ENCODE measurements at places on chromosomes 3 and 15.

DNA sequence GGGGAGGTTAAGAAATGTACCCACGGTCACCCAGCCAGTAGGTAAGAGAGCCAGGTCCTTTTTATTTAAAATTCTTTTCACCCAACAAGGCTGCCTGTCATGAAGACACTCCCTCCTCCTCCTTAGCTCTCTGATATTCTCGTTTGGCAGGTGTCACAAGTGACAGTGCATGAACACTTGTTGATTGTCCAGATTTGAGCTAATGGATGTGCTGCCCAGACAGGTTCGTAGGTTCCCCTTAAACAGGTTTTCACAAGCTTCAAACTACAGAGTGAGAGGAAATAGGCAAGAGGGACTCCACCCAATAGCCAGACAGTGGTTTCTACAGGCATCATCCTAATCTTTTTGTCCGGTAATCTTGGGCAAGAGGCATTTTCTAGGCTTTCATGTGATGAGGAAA, 32.2 kb downstream of the ATP13A4 start:
- no peak for DNase-seq

GRCh38 chr3:122576174-122576940, 1.1 kb upstream of the PARP15 start:
- no peak for DNase-seq

DNA sequence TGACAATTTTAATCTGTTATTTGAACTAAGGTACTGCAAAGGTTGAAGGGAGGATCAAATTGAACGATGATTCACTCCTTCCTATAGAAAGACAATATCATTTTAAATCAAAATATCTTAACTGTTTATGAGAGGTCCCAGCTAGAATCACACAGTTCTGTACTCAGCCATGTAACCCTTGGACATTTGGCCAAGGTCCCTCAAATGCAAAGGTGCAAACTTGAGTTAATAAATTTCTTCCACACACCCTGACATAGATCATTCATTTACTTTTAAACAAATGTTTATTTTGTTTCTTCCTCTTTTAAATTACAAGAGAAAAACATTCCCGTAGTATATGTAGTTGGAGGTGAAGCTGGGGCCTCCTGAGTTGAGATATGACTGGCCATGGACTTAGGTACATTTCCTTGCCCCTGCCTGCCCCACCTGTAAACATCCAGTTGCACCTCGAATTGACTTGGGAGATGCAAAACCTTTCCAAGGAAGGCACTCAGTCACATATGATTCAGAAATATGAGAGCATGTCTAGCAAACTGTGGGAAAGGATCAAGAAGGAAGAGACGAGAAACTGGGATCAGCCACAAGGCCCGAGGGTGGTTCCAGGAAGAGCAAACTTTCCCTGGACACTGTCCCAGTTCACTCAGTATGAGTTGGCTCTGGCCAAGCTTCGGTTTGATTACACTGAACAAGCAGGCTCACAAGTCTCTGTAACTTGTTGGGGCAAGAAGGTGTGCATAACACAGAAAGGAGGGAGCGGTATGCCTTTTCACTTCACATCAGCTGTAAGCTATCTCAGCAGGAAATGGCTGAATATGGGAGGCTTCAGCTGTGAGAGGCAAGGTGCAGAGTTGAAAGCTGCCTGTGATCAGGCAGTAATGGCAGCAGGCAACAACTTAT, 6.7 kb downstream of the TNFSF10 start:
- DNase-seq: no peak

- DNase-seq: no peak
Measured at GRCh38 chr15:35693286-35693685, 147.3 kb upstream of the DPH6 start.

DNA sequence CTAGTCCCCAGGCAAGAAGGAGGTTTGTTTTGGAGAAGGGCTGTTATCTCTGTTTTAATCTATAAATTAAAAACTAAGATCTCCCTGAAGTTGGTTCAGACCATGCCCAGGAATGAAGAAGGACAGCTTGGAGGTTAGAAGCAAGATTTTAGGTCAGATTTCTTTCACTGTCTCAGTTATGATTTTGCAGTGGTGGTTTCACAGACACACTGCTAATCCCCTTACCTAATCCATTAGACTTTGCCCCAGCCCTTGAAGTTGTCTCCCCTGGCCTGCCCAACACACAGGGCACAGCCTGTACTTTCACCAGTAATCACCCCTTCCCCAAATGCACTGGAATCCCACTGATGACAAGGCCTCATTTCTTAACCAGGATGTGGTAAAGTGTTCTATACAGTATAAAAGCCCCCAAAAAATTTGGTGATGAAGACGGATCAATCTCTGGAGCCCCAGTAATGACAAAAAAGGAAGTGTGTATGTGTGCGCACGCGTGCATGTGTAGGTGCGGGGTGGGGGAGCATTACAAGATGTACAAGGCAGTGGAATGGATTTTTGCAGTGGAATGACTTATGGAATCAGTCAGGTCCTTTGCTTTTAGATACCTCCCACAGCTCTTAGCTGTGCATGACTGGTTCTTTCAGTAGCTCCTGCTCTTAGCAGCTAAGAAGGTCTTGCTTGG, 73.1 kb upstream of the TERB2 start:
- no peak for DNase-seq

GRCh38 chr3:175608356-175608755, 749.2 kb downstream of the NAALADL2 start:
- no peak for DNase-seq

DNA sequence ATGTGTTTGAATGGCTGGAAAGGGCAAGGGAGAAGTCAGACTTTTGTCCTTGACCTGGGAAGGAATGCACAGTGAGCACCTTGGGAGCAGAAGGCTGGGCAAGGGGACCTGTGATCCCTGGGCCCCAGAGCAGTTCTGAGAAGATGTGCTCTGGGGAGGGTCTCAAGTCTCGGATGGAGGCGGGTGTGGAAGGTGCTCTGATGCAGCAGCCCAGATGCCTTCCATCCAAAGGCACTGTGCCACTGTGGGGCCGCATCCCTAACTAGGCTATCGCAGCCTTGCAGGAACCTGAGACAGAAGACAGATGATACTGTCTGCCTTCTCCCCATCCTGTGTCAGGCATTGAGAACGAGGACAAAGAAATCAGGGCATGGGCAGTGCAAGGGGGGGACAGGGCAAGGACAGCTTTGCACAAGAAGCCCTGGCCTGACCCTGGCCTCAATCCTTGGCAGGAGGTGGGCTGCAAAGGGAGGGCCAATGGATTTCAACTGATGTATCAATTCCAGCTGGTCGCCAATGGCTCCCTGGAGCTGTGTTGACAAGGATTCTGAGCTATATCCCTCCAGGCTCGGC, 14.6 kb upstream of the PRKCD start:
- no peak for DNase-seq

DNA sequence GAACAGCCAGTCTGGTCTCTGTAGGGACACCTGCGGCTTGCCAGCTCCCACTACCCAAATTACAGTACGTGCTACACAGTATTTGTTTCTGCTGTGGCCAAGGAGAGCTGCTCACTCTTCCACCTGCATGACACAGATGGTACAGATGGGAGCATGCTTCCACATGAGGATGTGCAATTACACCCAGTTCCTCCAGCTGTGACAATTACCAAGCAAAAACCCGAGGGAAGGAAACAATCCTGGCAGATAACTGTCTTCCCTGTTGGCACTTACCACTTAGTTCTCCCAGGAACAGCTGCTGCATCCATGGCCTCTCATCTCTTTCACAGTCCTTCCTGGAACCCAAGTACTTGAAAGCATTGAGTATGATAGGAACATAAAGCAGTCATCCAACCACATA, 34.4 kb downstream of the DET1 start:
- DNase-seq: no peak

DNA sequence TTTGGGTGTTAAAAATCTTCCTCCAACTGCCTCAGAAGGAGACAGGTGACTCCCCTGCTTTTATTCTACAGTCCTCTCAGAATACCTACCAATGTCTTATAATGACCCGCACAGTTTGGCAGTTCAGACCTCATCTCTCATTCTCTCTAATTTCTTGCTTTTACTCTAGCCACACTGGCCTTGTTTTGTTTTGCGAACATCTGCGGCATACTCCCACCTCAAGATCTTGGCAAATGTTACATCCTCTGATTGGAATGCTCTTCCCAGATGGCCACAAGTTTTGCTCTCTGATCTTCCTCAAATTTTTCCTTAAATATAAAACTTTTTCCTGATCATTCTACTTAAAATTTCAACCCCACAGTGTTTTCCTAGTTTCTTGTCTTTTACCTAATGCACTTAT, 94.1 kb downstream of the PLSCR2 start:
- no peak for DNase-seq

- DNase-seq: no peak
Measured at GRCh38 chr3:41652931-41653330, 309.0 kb downstream of the ULK4 start.

GRCh38 chr3:186882150-186882524, 39.6 kb downstream of the ADIPOQ start:
- no peak for DNase-seq

- DNase-seq: no peak
Measured at GRCh38 chr15:69897061-69897460, 200.7 kb downstream of the TLE3 start.

GRCh38 chr3:17336291-17336690, 406.1 kb downstream of the TBC1D5 start:
- no peak for DNase-seq

DNA sequence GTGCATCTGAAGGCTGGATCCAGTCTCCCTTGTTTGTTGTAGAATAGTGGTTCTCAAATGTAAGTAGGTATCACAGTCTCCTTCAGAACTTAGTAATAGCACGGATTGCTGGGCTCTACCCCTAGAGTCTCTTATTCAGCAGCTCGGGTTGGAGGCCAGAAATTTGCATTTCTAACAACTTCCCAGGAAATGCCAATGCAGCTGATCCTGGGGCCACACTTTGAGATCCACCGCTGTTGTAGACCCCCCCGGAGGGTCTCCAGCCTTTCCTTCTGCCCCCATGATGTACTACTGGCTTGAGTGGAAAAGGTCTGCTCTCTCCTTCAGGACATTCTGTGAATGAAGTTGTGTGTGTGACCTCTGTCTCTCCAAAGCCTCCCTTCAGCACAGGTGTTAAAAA, 153.8 kb upstream of the CTNNB1 start:
- DNase-seq: no peak

DNA sequence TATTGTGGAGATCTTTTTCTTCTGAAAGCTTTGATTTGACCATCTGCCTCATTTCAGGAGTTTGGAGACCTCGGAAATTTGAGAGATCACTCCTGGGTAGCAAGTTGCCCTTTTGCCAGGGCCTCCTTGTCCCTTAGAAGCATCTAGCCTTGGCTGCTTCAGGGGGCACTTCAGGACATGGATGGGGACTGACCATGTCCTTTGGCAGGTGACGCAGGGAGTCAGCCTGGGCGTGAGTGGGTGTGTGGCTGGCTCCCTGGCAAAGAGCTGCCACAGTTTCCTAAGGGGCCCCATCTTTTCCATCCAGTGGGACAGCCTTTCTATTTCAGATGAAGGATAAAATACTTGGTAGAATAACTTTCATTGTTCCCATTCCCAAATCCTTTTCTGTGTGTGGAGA, 27.6 kb downstream of the EEFSEC start:
- DNase-seq: no peak

DNA sequence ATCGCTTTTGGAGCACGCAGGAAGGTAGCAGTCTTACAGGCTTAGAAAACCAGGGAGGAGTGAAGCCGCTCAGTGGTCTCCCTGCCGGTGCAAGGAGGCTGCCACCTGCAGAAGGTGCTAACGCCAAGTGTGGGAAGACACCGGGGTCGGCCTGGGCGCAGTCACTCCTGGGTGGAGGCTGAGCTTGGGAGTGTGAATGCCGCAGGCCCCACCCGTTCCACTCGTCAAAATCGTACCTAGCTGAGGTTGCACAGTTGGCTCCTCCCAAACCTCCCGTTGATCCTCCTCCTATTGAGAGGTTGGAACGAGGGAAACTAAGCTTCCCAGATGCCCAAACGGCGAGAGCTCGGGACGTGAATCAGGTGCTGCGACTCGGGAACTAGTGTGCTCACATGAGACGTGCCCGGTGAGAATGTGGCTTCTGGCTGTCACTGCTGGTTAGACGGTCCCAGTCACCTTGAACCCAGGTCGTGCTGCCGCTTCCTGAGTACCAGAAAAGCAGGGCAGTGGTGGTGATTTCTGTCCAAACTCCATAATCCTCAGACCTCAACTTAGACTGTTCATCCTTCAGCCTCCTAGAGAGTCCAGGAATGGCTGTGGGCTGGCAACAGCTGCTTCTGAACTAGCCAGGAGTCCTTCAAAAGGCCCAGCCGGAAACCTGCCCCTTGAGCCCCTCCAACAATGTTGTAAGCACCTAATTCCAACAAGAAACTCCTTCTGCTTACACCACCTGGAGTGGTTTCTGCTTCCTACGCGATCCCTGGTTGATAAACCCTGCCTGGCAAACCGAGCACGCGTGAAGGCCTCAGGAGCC, 156.0 kb downstream of the XXYLT1 start:
- DNase-seq: peak; percentile 55

- DNase-seq: no peak
Measured at GRCh38 chr3:17111586-17111985, 226.8 kb downstream of the PLCL2 start.

DNA sequence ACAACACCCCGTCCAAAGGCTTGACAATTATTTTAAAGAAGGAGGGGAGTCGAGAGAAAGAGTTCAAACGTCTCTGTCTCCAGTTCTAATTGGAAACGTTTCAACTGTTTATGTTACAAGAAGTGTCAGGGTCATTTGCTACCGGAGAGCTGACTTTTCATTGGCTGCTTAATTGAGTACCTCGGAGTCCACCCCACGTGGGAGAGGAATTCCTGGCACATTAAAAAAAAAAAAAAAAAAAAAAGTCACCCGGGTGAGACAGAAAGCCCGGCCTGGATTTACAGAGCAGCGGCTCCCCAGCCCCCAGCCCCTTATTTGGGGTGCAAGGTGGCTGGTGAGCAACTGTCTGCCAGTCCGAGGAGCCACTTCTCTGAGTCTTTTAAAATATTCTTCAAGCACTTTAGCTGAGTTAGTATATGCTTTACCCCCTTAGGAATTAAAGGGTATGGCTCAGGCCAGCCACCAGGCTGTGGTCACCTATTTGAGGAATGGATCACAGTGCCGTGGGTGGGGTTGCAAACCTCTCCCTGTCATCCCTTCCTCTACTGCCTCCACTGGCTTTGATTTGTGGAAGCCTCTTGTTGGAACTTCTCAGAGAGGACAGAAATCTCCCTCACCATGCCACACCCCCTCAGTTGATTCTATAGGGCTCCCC, 3.9 kb upstream of the TLE3 start:
- no peak for DNase-seq

DNA sequence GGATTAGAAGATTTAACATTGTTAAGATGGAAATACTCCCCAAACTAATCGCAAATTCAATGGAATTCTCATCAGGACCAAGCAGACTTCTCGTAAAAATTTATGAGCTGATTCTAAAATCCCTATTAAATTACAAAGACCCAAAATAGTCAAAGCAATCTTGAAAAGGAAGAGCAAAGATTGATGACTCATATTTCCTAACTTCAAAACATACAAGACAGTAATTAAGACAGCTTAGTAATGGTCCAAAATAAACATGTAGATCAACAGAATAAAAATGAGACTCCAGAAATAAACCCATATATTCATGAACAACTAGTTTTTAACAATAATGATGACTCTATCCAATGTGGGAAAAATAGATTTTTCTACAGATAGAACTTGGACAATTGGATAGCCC, 148.7 kb downstream of the SI start:
- no peak for DNase-seq
